ENCODE measurements at places on chromosomes 5 and 9. TPM values are rescaled to one million over a fixed set of nuclear protein-coding genes. Genes with fewer than 3 reads are reported as not detected.

- DNase-seq: no peak
Observed at GRCh38 chr5:68416714-68417113, 201.2 kb downstream of the PIK3R1 start.

DNA sequence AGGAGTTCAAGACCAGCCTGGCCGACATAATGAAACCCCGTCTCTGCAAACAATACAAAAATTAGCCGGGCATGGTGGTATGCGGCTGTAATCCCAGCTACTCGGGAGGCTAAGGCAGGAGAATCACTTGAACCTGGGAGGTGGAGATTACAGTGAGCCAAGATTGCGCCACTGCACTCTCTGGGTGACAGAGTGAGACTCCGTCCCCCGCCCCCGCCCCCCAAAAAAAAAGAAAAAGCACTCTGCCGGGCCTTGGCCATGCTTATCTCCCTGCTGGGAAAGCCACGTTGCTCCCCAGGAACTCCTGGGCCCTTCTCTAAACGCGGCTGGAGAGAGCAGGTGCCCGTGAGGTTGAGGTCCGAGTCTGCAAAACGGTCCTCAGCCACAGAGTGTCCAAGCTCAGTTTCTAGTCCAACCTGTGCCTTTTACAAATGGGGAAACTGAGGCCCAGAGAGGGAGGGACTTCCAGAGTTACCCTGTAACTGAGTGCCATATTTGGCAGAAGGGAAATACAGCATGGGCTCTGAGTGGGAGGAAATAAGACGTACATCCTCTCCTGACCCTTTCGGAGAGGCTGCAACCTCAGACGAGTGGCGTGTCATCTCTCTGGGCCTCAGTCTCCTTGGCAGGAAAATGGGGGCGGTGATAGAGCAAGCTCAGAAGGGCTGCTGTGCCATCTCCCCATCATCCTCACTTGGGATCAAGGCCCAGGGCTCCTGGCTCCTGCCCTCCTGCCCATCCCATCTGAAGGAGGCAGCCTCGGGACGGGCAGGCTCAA is 6.6 kb upstream of the PHYHD1 start:
- DNase-seq: no peak

DNA sequence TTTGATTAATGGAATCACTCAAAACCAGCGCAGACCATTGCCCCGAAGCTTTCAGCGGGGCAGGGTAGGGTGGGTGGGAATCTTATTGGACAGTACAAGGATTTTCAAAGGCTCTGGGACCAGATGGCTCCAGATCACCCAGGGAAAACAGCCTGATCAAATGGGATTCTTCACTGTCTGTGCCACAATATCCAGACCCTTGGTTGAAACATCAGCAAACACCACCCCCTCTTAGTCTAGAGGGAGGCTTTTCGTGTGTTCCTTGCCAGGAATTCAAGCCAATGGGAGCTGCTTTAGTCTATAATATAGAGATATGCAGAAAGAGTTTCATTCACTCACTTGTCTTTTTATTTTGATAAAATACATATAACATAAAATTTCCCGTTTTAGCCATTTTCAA is 1.7 kb downstream of the GFI1B start:
- DNase-seq: no peak

DNA sequence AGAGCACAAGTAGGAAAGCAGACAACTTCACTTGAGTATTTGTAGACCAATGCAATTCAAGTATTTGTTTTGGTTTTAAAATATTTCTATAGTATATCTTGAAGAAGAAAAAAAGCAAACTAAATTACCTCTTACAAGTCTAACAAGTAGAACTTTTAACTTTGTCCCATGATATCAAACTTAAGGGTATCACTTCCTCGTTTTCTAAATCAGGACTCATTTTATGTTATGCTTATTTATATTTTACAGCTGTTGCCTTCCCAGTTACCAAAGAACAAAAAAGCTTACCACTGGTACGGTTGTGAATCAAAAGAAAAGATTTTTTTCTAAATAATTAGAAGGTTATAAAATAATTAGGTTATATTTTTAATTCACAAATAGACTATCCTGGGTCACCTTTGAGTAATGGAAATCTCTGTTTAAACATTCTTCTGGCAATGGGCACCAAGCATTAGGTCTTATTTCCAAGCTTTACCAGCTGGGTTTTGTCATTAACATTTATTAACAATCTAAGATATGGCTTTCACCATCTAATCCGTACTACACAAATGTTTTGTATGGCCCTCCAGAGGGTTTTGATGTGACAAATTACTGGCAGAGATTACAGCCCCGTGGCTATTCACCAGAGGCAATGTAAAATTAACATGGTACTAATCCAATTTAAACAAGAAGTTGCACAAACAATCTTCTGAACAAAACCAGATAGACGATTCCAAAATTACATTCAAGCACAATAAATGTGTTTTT is 63.6 kb downstream of the CEP120 start:
- no peak for DNase-seq

GRCh38 chr5:108280248-108280647 is 101.7 kb downstream of the FBXL17 start:
- no peak for DNase-seq

DNA sequence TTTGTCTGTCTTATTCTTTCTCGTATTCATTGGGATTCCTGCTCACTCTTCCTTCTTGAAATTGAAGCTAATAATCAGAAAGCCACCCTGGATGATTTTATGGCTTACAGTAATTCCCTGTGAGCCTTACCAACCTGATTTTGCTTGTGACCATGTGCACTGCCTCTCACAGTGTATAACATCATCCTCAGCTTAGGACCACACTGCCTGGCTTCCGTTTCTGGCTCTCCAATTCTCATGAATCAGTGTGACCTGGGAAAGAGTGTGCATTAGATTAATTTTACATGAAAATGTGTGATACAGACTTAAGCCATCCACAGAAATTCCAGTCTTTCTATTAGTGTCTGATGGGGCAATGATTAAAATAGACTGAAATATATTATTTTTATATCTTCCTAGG is 126.8 kb upstream of the DMRT1 start:
- no peak for DNase-seq

- no peak for DNase-seq
Observed at GRCh38 chr5:154370813-154371212, 75.0 kb upstream of the SAP30L start.

- DNase-seq: no peak
Observed at GRCh38 chr5:43041669-43042175, 1.6 kb upstream of the ANXA2R start.

DNA sequence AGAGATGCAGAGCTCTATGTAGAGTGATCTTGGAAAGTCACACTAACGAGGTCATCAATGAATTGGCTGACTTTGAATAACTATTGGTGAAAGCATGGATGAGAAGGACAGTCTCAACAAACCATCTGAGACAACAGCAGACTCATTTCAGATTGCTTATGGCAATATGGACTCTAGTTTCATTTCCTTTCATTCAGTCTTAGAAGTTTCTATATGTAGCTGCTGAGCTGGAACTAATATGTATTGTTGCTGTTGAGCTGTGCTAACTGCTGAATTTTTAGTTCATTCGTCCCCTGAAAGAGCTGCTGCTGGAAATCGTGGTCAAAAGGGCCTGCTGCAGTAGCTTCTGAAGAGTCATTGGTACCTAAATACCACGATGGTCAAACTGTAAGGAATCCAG is 31.3 kb downstream of the TNFSF15 start:
- no peak for DNase-seq

DNA sequence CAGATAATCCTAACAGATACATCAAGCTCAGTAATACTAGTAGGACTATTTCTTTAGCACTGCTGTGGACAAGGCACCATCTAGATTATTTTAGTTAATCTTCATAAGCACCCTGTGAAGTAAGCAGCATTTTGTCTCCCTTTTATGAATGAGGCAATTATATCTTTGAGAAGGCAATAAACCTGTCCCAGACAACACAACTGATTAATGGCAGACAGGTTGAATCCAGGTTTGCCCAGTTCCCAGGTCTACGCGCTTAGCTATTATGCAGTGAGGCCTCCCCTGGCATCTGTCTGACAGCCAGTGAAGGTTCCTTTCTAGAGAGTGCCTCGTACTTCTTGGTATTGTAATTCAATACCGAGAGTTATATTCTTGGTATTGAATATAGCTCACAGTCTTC is 9.7 kb upstream of the LVRN start:
- no peak for DNase-seq

DNA sequence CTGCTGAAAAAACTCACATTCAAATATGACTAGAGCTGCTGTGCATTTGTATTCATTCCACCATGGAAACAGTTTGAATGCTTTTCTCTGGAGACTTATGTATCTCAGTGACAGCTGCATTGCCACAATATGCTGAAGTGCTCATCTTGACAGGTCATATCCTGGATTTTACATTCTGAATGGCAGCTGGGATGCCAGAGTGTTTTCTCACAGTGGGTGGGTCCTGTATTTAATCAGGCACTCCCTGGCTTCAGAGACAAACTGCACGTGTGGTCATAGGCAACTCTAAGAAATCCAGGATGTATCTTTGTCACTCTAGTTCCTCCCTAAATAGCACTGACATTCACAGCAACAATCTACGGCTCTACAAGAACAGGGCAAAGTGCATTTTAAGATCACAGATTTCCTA is 75.6 kb downstream of the ST8SIA4 start:
- DNase-seq: no peak

- DNase-seq: no peak
Observed at GRCh38 chr5:13325765-13326164, 618.7 kb downstream of the DNAH5 start.

DNA sequence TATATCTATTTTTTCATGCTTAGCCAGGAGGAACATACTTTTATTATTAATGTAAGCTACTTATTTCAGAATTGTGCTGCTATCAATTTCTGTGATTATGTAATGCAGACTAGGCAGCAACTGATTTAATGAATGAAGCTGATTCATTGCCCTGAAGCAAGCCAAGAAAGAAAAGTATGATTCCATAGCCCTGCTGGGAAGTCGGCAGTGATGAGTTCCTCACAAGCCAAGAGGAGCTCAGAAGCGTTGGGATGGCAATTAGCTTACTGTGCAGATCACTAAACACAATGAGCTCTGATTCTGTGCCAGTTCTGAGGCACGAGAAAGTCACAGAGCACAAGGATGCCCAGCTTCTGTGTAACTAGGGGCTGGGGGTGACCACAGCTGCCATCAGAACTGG is 254.3 kb upstream of the KLF9 start:
- no peak for DNase-seq

GRCh38 chr5:174084691-174085154 is 39.2 kb downstream of the NSG2 start:
- DNase-seq: no peak

DNA sequence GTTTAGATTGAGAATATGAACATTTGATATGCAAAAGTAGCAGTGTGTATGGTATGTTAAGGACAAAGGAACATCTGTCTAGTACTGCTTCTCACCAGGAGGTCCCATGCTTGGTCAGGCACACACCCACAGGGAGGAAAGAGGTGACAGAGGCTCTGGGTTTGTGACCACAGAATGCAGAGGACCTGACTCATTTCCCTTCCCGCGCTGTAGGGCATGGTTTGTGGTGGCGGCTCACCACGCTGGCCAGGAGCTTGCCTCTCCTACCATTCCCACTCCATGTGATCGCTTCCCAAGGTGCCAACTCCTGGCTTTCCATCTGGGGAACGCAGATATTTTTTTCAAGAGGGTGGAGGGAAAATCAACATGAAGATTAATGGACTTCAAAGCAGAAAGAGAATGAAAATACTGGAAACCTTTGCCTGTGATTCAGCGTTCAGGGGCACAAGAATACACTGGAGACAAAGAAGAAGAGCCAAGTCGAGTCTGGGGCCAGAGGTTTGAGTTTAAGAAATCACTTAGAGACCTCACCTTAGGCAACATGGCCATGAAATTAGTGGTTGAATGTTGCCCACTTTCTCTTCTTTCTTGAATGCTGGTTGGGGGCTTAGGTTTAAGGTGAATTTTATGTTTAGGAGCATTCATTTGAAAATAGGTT is 477.8 kb downstream of the CCDC171 start:
- DNase-seq: no peak

DNA sequence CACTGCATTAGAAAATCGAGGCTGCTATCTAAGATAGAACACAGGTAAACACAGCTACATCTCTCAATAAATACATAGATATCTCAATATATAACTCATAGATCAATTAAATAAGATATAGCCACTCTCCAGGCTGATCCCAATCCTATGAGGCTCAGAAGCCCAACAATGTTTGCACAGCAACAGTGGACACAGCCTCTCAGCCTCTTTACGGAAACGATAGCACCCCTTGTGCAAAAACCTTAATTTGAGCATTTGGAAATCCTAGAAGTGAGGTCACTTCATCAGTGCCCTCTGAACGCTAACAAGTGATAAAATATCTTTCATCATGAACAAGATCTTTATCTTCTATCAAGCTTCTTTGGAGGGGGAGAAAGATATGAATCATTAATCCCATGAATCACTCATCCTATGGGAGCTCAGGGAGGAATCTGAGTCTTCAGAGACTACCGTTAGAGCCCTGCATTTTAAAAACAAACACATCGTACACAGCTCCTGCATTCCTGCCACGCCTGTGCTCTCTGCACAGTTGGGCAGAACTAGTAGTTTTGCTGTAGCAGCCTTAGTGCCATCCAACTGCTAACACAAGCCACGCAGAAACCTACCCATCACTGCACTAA is 71.4 kb downstream of the MED27 start:
- DNase-seq: no peak

GRCh38 chr5:149448831-149449714 is 70.0 kb upstream of the IL17B start:
- DNase-seq: no peak

GRCh38 chr5:178770621-178771020 is 40.2 kb upstream of the ZNF354A start:
- no peak for DNase-seq

DNA sequence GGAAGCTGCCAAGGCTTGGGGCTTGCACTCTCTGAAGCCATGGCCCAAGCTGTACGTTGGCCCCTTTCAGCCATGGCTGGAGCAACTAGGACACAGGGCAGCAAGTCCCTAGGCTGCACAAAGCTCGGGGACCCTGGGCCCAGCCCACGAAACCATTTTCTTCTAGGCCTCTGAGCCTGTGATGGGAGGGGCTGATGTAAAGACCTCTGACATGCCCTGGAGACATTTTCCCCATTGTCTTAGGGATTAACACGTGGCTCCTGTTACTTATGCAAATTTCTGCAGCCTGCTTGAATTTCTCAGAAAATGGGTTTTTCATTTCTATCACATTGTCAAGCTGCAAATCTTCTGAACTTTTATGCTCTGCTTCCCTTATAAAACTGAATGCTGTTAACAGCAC is 83.0 kb upstream of the DAP start:
- no peak for DNase-seq

DNA sequence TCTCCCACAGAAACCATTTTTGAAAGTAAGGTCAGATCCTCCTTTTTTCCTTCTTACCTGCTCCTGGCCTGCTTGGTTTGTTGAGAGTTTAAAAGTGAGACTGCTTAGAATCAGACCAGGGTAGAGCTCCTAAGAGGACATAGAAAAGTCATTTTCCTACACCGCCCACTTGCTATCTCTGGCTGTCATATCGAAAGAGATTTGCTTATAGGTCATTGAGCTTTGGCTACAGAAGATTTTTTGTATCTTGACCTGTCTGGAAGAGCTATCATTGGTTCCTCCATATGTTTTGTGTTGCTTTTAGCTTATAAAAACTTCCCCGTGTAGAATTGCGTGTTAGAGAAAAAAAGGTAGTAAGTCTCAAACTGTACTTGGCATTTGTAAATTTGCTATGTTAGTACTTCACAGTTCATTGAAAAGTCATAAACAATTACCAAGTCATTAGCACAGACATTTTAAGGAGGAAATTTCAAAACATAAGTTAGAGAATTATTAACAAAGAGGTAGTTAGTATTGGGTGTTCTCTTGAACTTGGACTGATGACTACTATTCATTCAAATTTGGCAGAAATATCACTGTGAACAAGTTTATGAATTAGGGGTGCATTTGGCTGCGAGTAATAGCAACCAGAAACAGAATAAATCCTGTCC is 96.6 kb downstream of the MAN2A1 start:
- DNase-seq: no peak

SETD9 gene
- polyA plus RNA-seq: 7.3 TPM

FAM221B gene
- 0.05 TPM for polyA plus RNA-seq

PKD2L2 gene
- 0.07 TPM for polyA plus RNA-seq

All from thymus (tissue), 14 donors.